ENCODE measurements at places on chromosomes 13 and 19.

GRCh38 chr19:38031423-38031770 is 124.4 kb downstream of the SIPA1L3 start:
- DNase-seq: no peak

GRCh38 chr19:44447916-44448674 is at the start of gene ZNF229:
Gene ZNF229 (minus strand): TSS chr19:44448472. CDS start chr19:44442847, 5,625 bp downstream.
- DNase-seq: peak; percentile 91

GRCh38 chr19:1248786-1249297 is 459 bp downstream of the MIDN start:
- DNase-seq: no peak

GRCh38 chr19:33252418-33252962 is 26.8 kb upstream of the SLC7A10 start:
- no peak for DNase-seq

- no peak for DNase-seq
These were observed 201.6 kb downstream of the SLITRK5 start for GRCh38 chr13:87872813-87873212.

- no peak for DNase-seq
These were observed 9.2 kb downstream of the LRCH1 start for GRCh38 chr13:46562152-46562551.

GRCh38 chr13:103100830-103101229 is 34.6 kb upstream of the SLC10A2 start:
- DNase-seq: no peak

DNA sequence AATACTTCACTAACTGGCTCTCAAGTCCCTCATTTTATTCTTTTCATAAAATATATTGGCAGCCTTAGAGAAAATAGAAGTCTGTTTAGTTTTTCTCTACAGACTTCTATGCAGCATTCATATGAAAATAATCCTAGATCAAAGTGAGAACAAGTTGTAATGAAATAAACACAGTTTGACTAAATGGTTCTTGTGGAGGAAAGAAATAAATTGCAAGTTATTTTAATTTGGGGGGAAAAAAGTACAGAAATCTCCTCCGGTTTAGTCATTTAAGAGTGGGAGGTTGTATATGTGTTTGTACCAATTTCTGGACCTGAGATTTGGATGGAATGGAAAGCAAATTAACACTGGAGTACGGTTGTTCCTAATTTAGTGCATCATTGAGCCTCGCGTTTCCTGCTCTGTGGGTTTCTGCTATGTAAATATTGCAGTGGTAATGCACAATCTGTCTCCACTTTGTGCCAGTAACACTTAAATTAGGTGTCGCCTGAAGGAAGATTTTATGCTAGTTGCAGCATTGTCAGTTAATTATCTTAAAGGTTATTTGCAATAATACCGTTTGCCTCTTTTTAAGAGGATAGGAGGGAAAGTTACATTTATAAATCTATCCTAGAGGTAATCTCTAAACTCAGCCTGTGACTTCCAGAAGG is 100.2 kb downstream of the ZIC5 start:
- no peak for DNase-seq

DNA sequence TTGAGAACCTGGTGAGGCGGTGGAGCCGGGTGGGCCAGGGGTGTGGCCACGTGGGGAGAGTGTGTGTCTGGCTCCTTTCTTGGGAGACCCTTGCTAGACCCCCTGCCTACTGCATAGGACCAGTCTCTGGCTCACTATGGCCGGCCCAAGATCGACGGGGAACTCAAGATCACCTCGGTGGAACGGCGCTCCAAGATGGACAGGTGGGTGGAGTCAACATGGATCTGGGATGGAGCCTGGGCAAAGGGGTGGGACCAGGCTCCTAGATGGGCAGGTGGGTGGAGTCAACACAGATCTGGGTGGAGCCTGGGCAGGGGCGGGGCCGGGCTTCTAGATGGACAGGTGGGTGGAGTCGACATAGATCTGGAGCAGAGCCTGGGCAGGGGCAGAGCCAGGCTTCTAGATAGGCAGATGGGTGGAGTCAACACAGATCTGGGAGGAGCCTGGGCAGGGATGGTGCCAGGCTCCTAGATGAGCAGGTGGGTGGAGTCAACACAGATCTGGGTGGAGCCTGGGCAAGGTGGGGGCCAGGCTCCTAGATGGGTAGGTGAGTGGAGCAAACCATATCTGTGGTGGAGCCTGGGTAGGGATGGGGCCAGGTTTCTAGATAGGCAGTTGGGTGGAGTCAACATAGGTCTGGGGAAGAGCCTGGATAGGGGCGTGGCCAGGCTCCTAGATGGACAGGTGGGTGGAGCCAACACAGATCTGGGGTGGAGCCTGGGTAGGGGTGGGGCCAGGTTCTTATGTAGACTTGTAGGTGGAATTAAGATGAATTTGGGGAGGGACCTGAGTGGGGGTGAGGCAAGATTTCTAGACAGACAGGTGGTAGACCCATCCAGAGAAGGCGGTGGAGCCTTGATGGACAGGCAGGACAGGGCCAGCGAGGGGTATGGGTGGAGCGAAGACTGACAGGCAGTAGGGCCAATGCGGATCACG is 56.5 kb downstream of the VAV1 start:
- DNase-seq: no peak

GRCh38 chr13:112457081-112457480 is 80.9 kb downstream of the SPACA7 start:
- no peak for DNase-seq

GRCh38 chr19:47020132-47020805 is 632 bp downstream of the NPAS1 start:
- no peak for DNase-seq

- no peak for DNase-seq
These were observed 250.3 kb downstream of the DLEU7 start for GRCh38 chr13:50593207-50593606.

DNA sequence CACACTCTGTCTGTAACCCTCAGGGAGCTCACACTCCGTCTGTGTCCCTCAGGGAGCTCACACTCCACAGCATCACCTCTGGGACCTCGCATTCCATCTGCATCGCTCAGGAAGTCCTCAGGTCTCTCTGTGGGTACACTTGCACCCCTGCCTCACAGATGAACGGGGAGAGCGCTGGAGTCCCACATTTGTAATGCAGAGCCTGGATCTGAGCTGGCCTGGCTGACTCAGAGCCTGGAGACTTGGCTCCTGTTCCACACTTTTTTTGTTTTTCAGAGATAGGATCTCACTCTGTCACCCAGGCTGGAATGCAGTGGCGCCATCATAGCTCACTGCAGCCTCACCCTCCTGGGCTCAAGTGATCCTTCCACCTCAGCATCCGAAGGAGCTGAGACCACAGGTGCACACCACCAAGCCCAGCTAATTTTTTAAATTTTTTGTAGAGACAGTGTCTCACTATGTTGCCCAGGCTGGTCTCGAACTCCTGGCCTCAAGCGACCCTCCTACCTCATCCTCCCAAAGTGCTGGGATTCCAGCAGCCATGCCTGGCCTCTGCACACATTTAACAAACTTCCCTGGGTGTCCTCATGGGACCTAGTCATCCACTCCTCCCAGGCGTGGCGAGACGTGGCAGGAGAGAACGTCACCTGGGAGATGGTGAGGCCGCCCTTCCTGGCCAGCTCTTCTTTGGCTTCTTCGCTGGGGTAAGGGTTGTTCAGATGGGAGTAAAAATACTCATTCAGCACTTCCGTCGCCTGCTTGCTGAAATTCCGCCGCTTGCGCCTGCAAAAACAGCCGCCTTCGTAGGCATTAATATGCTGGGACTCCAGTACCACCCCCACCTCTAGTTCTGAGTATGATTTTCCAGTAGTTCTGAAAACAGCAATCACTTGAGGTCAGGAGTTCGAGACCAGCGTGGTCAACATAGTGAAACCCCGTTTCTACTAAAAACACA is 31.0 kb downstream of the CILP2 start:
- no peak for DNase-seq

DNA sequence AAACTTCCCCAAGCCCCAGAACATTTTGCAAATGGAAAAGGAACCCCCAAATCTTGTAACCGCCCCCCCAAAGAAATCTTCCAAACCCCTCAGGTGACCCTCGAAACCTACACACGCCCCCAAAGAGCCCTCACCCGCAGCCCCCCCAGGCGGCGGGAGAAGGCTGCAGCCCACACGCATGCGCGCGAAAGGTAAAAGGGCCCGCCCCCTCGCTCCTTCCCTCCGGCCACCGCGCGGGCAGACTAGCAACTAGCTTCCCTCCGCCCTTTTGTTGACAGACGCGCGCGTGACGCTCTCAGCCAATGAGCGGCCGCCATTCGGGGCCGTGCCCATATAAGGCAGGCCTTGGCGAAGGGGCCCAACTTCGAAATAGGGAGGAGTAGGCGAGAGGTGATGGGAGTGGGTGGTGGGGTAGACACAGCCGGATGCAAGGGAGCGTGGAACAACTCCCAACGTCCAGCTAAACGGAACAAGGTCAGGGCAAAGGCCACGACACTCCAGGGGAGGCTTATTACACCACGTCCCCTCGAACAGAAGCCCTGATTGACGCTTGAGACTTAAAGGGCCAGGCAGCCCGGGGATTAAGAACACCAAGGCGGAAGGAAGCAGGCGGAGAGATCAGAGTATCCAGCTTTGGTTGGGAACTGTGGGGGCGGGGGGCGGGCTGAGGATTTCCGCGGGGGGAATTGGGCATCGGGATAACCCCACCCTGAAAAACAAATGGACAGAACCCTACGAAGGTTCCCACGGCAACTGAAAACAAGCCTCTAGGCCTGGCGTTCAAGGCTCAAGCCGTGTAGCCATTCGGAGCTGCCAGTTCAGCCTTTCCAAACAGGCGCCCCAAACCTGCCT is 13.3 kb downstream of the FBXO46 start:
- DNase-seq: peak; percentile 99

GRCh38 chr19:33204136-33204973 is 10.2 kb downstream of the LRP3 start:
- peak; percentile 71 for DNase-seq

DNA sequence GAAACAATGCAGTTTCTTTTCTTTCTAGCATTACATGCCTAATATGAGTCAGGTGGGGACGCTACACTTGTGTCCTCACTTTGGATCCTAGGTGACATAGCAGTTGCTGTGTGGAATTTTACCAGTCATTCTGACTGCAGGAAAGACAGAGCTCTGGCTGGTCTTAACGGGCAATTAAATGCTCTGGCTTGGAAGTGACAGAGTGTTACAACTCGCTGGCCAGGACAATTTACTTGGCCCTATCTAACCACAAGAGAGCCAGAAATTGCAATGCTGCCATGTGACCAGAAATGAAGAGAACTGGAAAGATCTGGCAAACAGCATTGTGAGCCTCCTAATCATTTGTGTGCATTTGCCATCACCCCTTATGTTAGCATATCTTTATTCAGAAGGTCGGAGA is 351.1 kb downstream of the DCT start:
- peak; percentile 11 for DNase-seq

GRCh38 chr13:86826232-86826631 is 844.9 kb upstream of the SLITRK5 start:
- DNase-seq: no peak

DNA sequence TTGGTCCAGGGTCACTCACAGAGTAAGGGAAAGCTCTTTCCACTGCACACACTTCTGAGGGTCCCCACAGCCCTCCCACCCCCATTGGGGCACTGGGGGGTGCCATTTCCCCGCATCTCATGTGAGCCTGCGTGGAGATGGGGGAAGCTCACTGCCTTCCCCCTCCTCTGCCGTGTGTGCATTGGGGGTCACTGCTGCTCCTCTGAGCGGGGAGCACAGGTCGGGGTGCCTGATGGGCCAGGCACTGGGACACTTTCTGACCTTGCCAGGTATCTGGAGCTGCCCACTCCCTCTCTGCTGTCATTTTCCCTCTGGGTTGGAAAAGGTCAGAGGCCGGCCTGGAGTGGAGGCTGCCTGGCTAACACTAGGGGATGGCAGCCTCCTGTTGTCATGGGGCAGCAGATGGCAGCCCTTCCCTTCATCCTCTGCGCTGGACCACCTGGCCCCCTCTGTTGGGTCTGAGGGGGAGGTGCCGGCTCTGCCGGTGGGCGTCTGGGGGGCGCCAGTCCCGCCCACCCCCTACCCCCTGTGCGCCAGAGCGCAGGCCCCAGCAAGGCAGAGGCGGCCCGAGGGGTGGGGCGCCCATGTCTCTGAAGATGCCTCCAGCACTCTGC is 9.1 kb downstream of the SSBP4 start:
- DNase-seq: no peak

DNA sequence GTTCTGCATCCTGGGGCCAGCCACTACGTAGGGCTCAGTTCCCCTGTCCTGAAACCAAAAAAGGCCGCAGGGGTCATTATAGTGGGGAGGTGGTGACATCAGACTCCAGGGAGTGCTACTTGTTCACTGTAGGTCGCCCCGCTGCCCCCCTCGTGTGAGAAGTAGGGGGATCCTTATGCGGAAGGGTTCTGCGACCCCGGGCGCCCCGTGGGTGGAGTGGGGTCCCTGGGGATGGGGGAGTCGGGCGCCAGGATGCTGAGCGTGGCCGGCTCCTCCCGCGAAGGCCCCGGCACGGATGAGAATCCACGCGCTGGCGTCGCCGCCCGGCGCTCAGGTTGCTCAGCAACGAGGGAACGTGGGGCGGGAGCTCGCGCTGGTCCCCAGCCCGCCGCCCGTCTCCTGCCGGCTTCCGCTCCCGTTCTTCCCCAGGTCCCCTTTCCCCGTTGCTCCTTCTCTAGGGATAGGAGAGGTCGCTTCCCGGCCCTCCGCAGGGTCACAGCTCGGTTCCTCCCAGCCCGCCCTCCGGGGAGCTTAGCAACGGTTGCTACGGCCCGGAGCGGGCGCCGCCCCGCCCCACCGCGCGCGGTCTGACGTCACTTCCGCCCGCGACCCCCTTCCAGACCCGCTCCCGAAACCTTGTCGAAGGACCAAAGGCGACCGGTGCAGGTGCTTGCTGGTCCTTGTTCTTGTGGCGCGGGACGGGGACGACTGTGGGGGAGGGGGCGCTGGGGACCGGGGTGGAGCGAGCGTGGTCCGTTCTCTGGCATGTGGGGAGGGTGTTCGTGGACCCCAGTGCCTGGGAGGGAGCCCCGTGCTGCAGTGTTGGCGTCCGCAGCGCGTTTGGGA is at the start of gene NAT14:
NAT14 (plus strand) TSS at position 596 of the 846 bp plus-strand sequence. CDS start 521 bp downstream, outside the sequence.
- peak; percentile 87 for DNase-seq

DNA sequence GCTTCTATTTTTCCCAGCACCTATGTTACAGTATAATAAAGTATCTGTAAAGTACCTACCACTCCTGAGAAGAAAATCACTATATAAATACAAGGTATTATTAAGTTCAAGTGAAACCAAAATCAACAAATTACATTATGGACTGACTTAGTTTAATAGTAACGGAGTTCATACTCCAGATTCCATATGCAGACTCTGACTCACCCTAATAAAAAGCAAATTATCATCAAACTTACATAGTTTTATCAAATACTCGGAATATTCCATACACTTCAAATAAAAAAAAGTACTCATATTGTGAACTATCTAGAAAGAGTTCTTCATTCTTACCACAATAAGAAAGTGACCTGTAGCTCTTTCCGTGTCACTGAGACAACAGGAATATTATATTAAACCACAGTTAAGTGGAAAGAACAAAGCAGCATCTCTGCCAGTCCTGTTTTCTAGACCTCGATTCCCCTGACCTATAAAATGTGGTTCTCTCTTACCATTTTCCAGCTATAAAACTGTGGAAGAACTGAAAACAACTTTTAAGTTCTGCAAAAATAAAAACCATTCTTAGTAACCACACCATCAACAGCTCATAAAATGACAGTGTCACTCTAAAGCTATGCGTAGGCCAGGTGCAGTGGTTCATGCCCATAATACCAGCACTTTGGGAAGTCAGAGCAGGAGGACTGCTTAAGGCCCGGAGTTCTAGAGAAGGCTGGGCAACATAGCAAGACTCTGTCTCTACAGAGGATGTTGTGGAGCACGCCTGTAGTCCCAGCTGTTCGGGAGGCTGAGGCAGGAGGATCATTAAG is 42.6 kb downstream of the USP12 start:
- no peak for DNase-seq
